Mesothelial cell of epicardium (in vitro differentiated cells): ENCODE measurements at places on chromosomes 1 and 21.

GRCh38 chr1:36448530-36449056 lies 1.7 kb downstream of the OSCP1 start:
- no peak for DNase-seq

DNA sequence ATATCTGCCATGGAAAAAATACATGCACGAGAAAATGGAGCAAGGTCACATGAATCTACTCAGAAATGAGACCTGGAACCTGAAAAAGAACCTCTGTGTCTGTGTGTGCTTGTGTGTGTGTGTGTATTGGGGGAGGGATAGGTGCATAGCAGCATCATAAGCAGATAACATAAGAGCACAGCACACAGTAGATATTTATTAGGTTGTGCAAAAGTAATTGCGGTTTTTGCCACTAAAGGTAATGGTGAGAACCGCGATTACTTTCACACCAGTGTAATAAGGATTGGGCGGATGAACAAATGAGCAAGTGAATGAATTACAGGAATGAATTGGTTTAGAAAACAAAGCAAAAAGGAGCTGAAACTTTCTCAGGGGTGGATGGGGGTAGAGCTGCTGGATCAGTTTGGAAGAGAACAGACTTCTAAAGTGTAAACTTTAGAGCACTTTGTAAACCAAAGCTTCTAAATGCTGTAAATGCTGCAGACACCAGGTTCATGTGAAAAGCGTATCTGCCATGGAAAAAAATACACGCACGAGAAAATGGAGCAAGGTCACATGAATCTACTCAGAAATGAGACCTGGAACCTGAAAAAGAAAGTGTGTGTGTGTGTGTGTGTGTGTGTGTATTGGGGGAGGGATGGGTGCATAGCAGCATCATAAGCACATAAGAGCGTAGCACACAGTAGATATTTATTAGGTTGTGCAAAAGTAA lies 156.9 kb downstream of the TOMM20 start:
- DNase-seq = no peak

DNA sequence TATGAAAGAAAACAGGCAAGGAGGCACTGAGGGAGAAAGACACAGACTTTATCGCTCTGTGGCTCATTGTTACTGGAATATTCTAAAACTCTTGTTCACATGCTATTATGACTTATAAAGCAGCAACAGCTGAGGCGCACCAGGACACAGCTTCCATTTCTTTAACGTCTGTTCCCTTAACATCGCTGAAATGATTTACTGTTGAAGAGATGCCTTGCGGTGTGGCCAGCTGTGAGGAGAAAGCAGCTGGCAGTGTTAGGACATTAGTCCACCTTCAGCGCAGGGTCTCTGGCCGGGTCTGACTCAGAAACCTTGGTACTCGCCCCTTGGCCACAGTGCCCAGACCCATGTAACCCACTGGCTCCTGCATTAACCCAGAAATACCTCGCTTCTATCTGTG lies 3.1 kb upstream of the PER3 start:
- no peak for DNase-seq

- no peak for DNase-seq
Observed at GRCh38 chr1:51088474-51088873, 13.6 kb upstream of the C1orf185 start.

GRCh38 chr21:38315122-38315521 lies 58.3 kb downstream of the KCNJ15 start:
- no peak for DNase-seq

DNA sequence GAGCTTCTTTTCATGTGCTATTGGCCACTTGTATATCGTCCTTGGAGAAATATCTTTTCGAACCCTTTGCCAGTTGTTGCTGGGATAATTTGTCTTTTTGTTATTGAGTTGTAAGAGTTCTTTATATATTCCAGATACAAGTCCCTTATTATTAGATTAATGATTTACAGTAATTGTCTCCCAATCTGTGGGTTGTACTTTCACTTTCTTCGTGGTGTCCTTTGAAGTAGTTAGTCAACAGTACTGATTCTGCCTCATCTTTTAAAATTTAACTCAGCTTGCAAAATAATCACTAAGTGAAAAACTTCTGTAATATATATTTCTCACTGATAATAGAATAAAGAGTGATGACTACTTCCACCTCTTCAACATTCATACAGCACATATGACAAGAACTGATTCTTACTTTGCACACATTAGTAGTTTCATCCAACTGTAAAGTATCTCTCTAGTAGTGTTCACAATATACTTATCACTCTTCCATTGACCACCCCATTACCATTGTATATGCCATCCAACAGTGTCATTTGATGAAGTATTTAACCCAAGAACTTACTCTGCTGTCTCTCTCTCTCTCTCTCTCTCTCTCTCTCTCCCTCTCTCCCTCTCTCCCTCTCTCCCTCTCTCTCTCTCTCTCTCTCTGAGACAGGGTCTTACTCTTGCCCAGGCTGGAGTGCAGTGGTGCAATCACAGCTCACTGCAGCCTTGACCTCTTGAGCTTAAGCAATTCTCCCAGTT lies 104.2 kb upstream of the DMRTA2 start:
- no peak for DNase-seq

DNA sequence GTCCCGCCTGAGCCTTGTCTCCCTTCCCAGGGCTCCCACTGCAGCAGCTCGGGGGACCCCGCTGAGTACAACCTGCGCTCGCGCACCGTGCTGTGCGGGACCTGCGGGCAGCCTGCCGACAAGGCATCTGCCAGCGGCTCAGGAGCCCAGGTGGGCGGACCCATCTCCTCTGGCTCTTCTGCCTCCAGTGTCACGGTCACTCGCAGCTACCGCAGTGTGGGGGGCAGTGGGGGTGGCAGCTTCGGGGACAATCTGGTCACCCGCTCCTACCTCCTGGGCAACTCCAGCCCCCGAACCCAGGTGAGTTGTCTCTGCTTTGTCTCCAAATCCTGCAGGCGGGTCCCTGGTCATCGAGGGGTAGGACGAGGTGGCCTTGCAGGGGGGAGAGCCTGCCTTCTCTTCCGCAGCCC lies 14.9 kb upstream of the SEMA4A start:
- DNase-seq = no peak

- no peak for DNase-seq
Observed at GRCh38 chr1:42941640-42942330, 16.9 kb downstream of the SLC2A1 start.

- no peak for DNase-seq
Observed at GRCh38 chr1:196651637-196652215, at the start of gene CFH. TSS of gene CFH (plus strand) at chr1:196652043. CDS start at chr1:196652118, 75 bp downstream.

GRCh38 chr1:147080671-147081394 lies 91.4 kb downstream of the PRKAB2 start:
- no peak for DNase-seq

- DNase-seq = no peak
Observed at GRCh38 chr1:24418898-24419628, 3.5 kb downstream of the NIPAL3 start.

GRCh38 chr1:211781260-211781659 lies 49.3 kb downstream of the LPGAT1 start:
- no peak for DNase-seq

- no peak for DNase-seq
Observed at GRCh38 chr1:65156910-65157545, 9.0 kb downstream of the AK4 start.

DNA sequence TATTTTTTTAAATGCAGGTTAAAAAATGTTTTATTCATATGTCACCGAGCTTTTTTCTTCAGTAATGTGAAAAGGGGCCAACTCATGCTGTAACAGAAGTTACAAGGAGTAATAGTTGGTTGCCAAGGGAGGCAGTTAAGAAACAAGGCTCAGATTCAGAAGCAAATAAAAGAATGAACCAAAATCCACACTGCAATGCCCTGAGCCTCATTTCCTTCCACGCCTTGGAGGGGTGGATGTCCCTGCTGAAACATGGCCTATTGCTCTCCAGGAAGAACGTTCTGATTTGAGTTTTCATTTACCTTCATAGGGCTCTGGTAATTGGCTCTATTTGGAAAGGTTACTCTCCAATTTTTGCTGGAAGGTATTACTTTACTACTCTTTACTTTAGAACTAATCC lies 24.4 kb downstream of the ALG14 start:
- no peak for DNase-seq

GRCh38 chr1:210702506-210702905 lies 373.8 kb downstream of the HHAT start:
- DNase-seq = no peak

DNA sequence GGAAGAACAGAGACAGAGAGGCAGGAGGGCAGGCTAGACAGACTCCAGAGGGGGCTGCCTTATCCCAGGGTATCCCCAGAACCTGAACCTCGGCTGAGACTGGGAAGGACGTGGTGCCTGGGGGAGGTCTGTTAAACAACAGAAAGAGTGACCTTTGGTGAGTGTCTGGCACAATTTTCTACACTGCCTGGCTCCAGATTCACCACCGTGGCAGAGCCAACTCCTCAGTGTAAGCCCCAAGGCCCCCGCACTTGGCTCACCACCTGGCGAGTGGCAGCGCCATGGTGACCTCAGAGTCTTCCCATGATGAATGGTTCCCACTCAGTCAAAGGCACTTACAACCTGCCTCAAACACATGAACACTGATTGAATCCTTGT lies 6.5 kb downstream of the RD3 start:
- DNase-seq = no peak

DNA sequence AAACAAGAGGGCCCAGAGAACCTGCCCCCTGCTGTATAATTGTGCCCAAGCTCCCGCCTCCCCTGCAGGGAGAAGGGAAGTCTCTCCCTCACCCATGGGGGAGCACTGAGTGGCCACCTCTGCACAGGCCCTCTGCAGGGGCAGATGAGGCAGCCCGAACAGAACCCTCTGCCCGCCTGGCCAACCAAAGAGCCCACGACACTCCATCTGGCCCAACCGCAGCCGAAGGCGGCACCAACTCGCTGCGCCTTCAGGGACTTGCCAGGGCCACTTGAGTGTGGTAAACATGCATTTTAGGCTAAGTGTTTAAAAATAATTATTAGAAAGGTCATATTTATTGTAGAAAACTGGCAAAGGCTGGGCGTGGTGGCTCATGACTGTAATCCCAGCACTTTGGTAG lies 34.6 kb upstream of the CCSAP start:
- DNase-seq = no peak

- no peak for DNase-seq
Observed at GRCh38 chr1:40898431-40898901, 36.3 kb upstream of the CITED4 start.

DNA sequence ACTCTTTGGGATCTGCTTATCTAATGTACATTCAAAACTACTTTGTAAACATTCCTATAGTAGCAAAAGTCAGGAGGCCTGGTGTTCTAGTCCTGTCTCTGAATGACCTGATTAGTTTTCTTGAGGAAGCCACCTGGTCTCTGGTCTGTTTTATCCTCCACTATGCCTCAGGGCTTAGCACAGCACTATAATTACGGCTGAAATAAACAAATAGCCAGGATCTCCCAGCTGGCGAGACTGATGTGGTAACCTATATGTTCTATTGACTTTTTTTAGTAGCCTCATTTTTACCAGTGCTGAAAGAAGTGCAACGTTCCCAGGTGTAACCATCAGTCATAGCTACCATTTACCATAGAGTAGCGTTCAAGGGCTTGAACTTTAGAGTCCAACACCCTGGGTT lies 24.2 kb upstream of the RPL11 start:
- DNase-seq = no peak

DNA sequence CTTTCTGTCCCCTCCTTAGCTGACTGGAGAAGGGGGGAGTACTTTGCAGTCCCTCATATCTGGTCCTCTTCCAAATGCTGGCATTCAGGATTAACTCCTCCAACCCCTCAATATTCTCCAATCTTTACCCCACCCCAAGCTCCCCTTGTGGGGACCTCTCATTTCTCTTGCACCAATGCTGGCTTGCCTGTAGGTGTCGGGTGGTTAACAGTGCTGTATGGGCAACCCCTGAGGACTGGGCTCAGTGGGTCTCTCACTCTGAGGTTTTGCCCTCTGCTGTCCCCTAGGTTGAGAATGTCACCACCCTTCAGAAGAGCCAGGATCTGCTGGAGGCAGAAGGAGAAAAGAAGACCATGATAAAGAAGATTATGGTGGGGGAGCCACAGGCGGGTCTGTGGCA lies 27.0 kb downstream of the MROH7 start:
- DNase-seq = no peak

- no peak for DNase-seq
Observed at GRCh38 chr1:201745023-201745422, 83.9 kb upstream of the IPO9 start.

DNA sequence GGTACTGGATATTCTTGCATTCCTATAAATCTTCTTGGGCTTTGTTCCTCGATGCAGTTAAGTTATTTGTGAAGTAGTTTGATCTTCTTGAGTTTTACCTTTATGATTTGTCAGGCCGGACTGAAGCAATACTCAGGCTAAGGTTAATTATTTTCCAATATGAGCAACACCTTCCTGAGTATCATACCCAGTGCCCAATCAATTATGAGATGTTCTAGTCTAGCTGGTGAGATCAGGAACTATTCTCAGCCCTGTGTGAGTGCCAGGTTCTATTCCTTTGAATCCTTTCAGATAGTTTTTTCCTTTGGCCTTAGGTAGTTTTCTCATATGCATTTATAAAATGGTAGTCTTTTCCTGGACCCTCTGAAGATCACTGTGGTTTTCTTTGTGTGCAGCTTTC lies 92.5 kb downstream of the SCMH1 start:
- no peak for DNase-seq

DNA sequence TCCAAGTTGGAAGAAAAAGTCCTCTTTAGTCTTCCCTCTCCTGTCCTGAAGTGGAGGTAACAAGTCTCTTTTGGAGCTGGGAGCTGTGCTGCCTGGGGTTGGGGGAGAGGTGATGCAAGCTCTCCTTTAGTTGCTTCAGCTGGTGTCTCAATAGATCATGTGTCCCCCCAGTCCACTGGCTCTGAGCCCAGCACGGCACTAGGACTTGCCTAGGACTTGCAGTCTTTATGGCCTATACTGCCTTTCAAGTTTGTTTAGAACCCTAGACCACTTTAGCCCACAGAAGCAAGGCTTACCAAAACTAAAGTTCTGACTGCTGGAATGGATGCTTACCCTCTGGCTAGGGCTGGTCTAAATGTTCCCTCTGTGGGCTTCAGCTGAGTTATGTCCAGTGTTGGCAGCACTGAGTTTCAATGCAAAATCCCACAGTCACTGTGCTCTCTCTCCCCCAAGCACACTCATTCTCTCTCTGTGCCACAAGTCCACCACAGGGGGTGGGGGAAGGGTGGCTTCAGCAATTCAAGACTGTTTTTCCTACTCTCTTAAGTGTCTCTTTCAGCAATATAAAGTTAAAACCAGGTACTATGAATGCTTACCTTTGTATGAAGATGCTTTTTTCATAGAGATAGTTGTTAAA lies 185.0 kb downstream of the DNAH14 start:
- DNase-seq = no peak
